ENCODE measurements at places on chromosomes 7 and 10.

DNA sequence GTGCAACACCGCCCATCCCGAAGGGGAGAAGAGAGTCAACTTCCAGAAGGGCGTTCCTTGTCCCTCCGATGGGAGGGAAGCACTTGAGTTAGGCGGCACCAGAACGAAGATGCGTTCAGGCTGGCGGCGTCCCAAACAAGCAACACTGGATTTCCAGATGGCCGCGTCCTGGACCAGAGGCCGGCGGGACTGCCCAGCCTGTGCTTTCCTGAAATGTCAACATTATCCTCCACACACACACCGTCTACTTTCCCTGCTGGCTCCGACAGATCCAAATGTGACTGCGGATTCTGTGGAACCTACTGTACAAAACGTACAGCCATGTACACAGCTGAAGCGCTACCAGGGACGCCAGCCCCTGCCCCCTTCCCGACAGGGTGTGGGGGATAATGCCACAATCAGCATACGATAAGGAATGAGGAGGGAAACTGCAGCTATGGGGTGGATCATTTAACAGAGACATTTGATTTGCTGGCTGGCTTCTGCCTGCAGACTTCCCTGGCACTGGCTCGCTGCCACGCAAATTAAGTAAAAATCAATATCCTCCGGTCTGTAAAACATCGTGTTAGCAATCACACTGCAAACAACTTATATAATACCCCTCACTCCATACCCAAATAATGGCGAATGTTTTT is 82.1 kb downstream of the ZRANB1 start:
- DNase-seq: no peak

GRCh38 chr10:131944412-131944811 is 37.3 kb downstream of the BNIP3 start:
- DNase-seq: no peak

- DNase-seq: no peak
These were observed 135.4 kb downstream of the PPP1R3A start for GRCh38 chr7:113783403-113783802.

GRCh38 chr7:5769571-5769970 is 11.9 kb downstream of the RNF216 start:
- DNase-seq: no peak

GRCh38 chr7:112005205-112005775 is 200.9 kb downstream of the DOCK4 start:
- no peak for DNase-seq

GRCh38 chr10:76088980-76089379 is 657.6 kb downstream of the LRMDA start:
- no peak for DNase-seq

DNA sequence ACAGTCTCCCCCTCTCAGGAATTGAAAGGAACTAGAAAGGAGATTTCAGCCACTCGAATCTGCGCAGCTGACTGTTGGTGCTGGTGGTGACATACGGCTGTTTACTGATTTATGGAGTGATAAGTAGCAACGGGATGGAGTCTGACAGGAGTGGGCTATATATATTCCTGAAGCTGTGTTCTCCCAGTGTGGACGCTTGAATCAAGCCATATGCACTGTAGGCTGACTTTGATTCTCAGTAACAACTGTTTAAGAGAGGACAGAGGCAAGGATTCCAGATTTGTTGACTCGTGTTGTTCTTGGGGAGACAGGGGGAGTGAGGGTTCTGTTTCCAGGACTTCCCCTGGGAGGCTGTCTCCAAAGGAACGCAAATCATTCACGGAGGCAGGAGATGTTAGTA is 260.1 kb upstream of the AUTS2 start:
- DNase-seq: no peak

DNA sequence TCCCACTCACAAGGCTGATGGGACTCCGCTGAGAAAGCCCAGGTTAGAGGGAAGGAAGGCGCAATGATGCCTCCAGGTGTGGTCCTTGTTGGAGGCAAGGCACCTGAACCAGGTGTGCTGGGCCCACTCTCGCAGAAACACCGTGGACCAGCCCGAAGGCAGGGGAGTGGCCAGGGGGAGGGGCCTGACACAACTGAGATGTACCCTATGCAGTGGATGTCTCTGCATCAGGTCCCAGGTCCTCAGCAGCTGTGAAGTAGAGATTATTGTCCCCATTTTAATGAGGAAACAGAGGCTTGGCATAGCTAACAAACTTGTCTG is 32.0 kb downstream of the GBX1 start:
- no peak for DNase-seq

- peak; percentile 4 for DNase-seq
These were observed 242.6 kb downstream of the GLRX3 start for GRCh38 chr10:130378556-130379400.

DNA sequence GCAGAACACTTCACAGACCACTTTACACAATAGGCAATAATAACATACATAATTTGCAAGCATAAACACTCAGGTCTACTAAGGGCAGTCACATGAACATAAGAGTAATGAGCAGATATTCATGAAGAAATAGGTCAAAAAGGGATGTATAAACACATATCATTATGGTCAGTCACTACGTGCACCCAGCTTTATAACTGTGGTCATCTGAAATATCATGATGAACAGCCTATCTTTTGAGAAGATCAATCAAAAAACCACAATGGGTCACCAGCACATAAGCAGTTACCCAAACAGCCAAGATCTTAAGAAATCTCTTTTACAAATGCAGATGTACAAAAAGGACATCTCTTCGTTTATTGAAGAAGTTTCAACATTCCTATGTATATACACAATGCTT is 35.5 kb upstream of the DRGX start:
- no peak for DNase-seq

- DNase-seq: peak; percentile 22
These were observed 60.7 kb downstream of the CD36 start for GRCh38 chr7:80699045-80699638.

DNA sequence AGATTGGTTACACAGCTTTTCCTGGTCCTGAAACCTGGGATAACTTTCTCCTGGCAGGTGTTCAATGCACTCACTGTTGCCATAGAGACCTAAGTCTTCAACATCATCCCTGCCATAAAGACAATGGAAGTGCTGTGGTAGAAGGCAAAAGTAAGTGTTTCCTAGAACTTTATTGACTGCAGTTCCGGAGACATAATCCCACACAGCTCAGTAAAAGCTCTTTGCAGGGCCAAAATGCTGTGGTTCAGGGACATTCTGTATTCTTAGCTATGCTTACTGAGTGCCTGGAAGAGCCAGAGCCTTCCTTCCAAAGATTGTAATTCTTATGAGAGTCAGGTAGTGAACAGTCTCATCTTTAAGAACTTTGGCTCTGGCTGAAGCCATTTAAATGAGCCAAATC is 5.3 kb downstream of the WIPF3 start:
- DNase-seq: no peak

GRCh38 chr10:100890673-100891317 is 22.0 kb upstream of the SLF2 start:
- peak; percentile 18 for DNase-seq

DNA sequence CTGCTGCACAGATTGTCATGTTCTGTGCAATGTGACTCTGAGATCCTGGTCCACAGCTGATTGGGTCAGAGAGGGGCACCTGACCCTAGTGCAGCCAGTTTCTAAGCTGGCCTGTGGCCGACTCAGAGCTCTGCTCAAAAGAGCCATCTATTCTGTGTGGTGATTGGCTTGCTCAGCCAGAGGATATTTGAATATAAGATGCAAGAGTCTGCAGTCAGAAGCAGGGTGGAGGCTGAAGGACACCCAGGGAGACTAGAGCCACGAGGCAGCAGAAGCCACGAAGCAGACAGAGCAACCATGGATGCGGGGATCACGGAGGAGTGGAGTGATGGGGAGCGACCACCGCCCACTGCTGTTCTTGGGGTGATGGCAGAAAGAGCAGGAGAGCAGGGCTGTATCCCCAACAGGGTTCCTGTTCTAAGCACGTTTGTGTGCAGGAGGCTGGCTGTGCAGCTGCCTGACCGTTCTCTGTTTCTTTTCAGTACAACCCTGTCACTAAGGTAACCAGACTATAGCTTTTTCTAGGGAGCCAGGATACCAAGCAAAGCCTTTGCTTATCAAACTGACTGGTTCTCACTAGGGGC is 19.5 kb upstream of the RHEB start:
- no peak for DNase-seq

- DNase-seq: no peak
These were observed 64.2 kb downstream of the DIP2C start for GRCh38 chr10:625333-625696.

- no peak for DNase-seq
These were observed 2.1 kb downstream of the VSIR start for GRCh38 chr10:71771204-71771603.

- no peak for DNase-seq
These were observed 8.1 kb downstream of the GDF2 start for GRCh38 chr10:47330366-47330765.

GRCh38 chr7:134567368-134567767 is 18.5 kb downstream of the AKR1B15 start:
- no peak for DNase-seq

DNA sequence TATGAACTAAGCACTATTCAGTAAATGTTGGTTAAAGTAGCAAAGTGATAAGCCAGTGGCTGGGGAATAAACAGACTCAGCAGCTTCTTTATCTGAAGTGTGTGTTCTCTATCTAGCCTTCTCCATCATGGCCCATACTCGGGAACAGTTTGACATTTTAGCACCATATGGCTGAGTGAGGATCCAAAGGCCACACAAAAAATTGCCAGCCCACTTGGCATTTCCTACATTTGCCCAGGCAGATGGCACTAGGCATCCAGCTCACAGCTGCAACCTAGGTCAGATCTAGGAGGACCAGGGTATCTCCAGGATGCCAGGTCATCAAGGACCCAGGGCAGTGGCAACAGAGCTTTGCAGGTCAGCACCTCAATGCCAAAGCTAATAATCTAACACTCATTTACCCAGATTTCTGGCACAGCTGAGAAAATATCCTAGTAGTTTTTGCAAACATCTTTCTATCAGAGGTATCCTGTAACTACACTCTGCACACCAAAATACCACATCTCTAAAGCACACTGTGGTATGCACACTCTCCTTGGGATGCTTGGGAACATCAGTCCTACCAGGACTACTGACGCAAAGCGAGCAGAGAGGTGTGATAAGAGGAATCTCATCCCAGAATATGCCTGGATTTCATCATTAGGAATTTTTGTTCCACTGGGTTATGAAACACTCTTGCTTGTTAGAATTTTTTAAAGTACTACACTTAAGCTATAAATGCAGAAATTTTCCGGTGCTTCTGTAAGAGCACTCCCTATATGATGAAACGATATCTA is 61.7 kb downstream of the DOCK4 start:
- no peak for DNase-seq

- peak; percentile 49 for DNase-seq
These were observed 907 bp upstream of the IFRD1 start for GRCh38 chr7:112449353-112449752.

GRCh38 chr10:34967335-34967880 is 122.7 kb downstream of the CUL2 start:
- no peak for DNase-seq

DNA sequence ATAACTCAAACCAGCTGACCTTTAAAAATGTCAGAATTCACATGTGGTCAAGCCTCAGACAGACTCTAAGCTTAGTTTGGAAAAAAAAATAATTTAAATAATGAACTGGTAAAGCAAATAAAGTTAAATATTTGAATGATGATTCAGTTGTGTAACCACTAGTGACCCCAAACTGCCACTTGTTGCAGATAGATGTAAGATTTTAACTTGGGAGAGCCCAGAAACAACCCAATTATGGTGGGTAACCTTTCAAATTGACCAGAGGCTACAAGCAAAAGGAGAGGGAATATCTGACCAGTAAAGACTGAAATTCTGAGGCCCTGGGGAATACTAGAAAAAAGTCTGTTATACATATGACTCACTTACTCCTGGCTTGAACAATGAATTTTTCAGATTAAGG is 268.1 kb downstream of the HPSE2 start:
- no peak for DNase-seq

GRCh38 chr10:14775656-14776055 is 959 bp upstream of the FAM107B start:
- DNase-seq: no peak

- no peak for DNase-seq
These were observed 615.0 kb downstream of the ANKRD7 start for GRCh38 chr7:118839515-118839914.

- DNase-seq: no peak
These were observed 125.2 kb downstream of the MAD1L1 start for GRCh38 chr7:2107386-2108070.

- DNase-seq: no peak
These were observed 190.1 kb downstream of the MAD1L1 start for GRCh38 chr7:2042650-2043049.

- no peak for DNase-seq
These were observed 644.4 kb downstream of the GRM8 start for GRCh38 chr7:126608339-126608776.

GRCh38 chr10:71638064-71638821 is 81.3 kb downstream of the C10orf105 start:
- peak; percentile 67 for DNase-seq

GRCh38 chr10:47350671-47351640 is 2.8 kb downstream of the RBP3 start:
- no peak for DNase-seq

DNA sequence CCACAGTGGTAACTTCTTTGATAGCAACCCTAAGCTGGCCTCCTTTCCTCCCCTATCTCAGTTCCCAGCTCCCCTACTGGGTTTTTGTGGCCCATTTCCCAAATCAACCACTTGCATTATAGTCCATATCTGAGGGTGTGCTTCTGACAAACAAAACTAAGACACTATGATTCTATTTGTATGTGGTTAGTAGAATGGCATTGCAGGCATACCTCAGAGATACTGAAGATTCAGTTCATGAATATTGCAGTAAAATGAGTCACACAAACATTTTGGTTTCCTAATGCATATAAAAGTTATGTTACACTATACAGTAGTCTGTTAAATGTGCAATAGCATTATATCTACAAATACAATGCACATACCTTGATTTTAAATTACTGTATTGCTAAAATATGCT is 15.4 kb upstream of the TMEM243 start:
- DNase-seq: no peak

DNA sequence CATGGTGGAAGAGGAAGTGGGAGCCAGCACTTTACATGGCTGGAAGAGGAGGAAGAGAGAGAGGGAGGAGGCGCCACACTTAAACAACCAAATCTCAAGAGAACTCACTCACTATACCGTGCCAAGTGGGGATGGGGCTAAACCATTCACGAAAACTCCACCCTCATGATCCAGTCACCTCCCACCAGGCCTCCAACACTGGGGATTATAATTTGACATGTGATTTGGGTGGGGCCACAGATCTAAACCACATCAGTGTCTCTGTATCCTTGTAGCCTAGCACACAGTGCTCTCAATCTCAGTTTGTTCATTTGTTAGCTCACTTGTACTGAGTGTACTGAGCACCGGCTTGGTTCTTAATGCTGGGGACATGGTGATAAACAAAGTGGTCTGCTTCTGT is 228.3 kb downstream of the BUB3 start:
- DNase-seq: no peak

DNA sequence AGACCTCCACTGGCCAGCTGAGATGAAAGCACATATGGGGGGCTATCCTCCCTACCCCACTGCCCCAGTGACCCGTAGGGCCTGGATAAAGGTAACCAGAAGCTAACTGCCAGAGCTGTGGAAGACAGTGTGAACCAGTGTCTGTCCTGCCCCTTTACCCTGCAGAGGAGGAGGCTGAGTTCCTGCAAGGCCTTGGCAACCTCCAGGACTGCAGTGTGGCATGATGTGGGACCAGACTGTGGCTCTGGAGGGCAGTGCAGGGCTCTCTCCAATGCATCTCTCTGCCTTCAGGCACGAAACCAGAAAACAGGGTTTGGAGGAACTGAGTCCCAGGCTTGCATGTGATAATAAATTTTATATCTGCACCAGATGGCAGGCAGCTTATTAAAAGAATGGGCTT is 93.1 kb downstream of the EPC1 start:
- no peak for DNase-seq

GRCh38 chr10:62662486-62662885 is 142.0 kb upstream of the ADO start:
- DNase-seq: no peak
